ENCODE measurements at places on chromosomes 6 and 20. TPM values are rescaled to one million over a fixed set of nuclear protein-coding genes. Genes with fewer than 3 reads are reported as not detected.
A peak's percentile ranks its signal among the peaks of the same experiment; 100 is the strongest.

DNA sequence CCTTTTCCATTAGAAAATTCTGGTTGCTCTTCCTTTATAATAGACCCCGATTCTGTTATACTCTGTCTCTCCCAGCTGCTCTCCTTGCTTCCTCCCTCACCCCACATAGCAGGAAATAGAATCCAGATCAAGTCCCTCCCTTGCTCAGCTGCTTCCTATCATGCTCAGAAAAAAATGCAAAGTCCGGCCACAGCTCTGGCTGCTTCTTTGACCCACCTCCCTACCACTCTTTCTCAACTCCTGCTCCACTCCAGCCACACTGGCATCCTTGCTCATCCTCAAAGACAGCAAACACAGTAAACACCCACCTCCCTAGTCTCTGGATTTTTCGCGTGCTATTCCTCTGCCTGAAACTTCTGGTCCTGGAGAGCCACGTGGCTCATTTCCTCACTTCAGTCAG lies 9.1 kb upstream of the SLC22A16 start:
- DNase-seq: no peak
- no peaks in the 10 kb centered on the region for H3K36me3 ChIP-seq
- H3K27me3 ChIP-seq: no peaks in the 10 kb centered on the region

DNA sequence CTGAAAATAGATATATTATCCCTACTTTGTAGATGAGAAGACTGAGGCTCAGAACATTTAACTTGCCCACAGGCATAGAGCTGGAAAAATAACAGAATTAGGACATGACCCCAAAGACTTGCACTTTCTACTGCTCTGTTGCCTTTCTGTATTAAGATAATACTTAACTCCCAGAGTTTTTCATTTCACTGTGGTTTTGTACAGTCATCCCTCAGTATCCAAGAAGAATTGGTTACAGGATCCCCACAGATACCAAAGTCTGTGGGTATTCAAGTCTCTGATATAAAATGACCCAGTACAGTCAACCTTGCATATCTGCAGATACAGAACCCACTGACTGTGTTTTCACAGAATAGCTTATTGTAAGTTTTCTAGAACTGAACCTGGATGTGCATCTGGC lies 16.8 kb downstream of the MRS2 start:
- H3K4me1 ChIP-seq: no peaks in the 10 kb centered on the region
- DNase-seq: no peak
- no peaks in the 10 kb centered on the region for H3K27me3 ChIP-seq
- H3K4me3 ChIP-seq: no peak overlapping the region
- peaks cover 49% of the 10 kb centered on the region for H3K36me3 ChIP-seq

DNA sequence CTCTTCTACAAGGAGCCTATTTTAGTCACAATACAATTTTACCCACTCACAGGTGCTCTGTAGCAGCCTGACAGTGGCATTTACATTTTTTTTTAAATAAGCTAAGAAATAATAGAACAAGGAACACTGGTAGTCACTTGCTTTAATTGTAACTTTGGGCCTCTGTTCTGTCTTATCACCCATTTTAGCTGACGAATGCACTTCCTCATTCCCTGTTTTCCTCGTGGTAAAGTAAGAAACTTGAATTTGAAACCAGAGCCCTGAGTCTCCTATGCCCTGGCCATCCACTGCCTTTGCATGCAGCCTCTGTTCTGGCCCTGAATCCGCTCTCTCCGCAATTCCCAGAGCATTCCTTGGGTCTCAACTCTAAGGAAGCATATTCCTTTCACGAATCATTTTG lies 550.6 kb downstream of the PTPRT start:
- no peaks in the 10 kb centered on the region for H3K4me1 ChIP-seq
- no peak overlapping the region for H3K27ac ChIP-seq

- H3K36me3 ChIP-seq: no peaks in the 10 kb centered on the region
- H3K4me3 ChIP-seq: no peak overlapping the region
- no peak for DNase-seq
- no peaks in the 10 kb centered on the region for H3K4me1 ChIP-seq
- H3K27me3 ChIP-seq: peaks cover 28% of the 10 kb centered on the region
Observed at GRCh38 chr20:46803123-46804020, 91.3 kb upstream of the EYA2 start.

DNA sequence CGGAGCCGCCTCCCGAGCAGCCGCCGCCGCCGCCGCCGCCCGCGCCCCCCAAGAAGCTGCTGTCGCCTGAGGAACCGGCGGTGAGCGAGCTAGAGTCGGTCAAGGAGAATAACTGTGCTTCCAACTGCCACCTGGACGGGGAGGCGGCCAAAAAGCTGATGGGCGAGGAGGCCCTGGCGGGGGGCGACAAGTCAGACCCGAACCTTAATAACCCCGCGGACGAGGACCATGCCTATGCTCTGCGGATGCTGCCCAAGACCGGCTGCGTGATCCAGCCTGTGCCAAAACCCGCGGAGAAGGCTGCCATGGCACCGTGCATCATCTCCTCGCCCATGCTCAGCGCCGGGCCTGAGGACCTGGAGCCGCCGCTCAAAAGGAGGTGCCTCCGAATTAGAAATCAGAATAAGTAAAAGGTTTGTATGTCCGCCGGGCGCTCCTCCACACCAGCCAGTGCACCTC lies 145.2 kb downstream of the SOBP start:
- no peaks in the 10 kb centered on the region for H3K4me1 ChIP-seq
- no peaks in the 10 kb centered on the region for H3K36me3 ChIP-seq
- H3K4me3 ChIP-seq: no peak overlapping the region
- H3K27me3 ChIP-seq: no peaks in the 10 kb centered on the region

DNA sequence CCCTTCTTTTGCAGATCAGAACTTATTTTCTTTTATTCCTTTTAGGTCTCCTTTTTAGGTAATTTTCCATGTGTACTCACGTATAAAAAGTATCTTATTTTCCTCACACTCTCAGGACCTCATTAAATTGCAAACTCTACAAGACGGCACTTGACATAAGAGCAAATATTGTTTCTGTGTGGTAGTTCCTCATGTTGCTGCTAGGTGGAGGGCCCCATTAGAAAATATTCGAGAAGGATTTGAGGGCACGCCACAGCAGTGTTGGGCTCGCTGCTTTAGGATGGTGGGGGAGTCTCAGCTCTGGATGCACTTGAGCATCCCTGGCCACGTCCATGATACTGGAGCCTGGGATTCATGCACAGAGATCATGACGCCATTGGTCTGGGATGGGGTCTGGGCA lies 64.9 kb upstream of the ZFP64 start:
- no peaks in the 10 kb centered on the region for H3K36me3 ChIP-seq
- DNase-seq: no peak
- no peaks in the 10 kb centered on the region for H3K4me1 ChIP-seq
- H3K27me3 ChIP-seq: peaks cover 95% of the 10 kb centered on the region

DNA sequence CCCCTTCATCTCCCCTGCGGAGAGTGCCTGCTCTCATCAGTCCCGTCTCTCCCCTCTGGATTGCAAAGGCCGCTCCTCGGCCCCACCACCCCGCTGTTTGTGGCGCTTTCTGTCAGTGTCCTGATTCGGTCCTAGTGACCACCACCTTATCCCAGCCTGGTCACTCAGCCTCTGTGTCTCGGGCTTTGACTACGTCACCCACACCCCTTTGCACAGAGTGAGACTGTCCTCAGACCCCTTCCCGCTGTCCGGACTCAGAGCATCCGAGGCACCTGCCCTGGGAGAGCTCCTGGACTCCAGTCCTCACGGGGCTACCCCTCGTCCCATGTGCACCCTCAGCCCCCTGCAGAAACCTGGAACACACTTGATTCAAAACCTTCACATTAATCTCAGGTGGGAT lies 380.2 kb downstream of the TAF4 start:
- no peak overlapping the region for H3K4me3 ChIP-seq
- H3K4me1 ChIP-seq: no peaks in the 10 kb centered on the region
- H3K27ac ChIP-seq: no peak overlapping the region
- H3K27me3 ChIP-seq: peaks cover 94% of the 10 kb centered on the region

DNA sequence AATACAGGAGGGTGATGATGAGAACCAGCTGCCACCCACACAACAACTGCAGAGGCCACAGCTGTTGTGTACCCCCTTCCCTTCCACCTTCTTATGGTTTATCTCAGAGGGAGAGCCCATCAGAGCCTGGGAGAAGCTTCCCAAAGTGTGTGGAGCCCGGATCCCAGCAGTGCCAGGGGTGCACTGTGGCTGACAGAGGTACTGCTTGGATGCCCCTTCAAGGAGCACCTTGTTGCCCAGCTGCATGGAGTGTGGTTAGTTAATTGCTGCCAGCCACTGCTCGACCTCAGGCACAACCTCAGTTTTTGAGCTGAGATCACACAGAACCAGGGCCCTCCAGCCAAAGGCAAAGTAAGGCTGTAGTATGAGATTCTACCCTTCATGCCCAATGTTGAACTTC lies 13.0 kb downstream of the PI3 start:
- H3K4me3 ChIP-seq: no peak overlapping the region
- no peak for DNase-seq
- no peak overlapping the region for H3K27ac ChIP-seq

DNA sequence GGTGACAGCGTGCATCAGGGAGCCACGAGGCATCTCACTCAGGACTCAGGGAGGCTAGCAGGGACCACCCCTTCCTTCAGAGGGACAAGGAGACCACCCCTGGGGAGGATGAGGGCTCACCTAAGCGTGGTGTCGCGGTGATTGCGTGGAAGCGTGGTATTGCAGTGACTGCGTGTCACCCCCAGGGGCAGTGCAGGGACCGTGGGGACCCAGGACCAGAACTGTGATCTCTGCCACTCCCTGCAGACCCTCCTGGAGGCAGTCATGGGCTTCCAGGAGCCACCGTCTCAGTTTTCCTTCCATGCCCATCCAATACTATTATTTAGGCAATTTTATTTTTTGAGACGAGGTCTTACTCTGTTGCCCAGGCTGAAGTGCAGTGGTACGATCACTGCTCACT lies 147.1 kb downstream of the TAF4 start:
- no peak for DNase-seq
- no peak overlapping the region for H3K27ac ChIP-seq
- H3K27me3 ChIP-seq: peaks cover 70% of the 10 kb centered on the region
- H3K4me1 ChIP-seq: no peaks in the 10 kb centered on the region
- no peaks in the 10 kb centered on the region for H3K36me3 ChIP-seq

DNA sequence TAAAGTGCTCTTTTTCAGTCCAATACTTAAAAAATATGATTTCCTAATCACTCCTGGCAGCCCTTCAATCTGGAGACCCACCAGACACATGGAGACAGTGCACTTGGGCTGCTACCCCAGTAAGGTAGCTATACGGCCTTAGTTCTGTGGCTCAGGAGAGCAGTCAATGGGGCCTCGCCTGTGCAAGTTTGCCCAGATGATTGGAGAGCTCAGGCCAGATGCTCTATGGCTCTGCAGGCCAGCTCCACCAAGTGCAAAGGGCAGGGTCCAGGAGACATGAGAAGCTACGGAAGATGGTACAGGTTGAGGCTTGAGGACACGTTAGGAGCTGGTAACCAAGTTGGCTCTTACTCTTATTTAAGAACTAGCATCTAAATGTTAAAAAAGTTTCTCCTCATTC lies 30.7 kb downstream of the STK38 start:
- H3K36me3 ChIP-seq: peaks cover 34% of the 10 kb centered on the region
- peaks cover 5% of the 10 kb centered on the region for H3K4me1 ChIP-seq
- H3K4me3 ChIP-seq: no peak overlapping the region
- no peaks in the 10 kb centered on the region for H3K27me3 ChIP-seq
- no peak for DNase-seq

- peak; percentile 53 for DNase-seq
- H3K4me3 ChIP-seq: no peak overlapping the region
- H3K27ac ChIP-seq: no peak overlapping the region
- H3K36me3 ChIP-seq: no peaks in the 10 kb centered on the region
- peaks cover 7% of the 10 kb centered on the region for H3K27me3 ChIP-seq
Observed at GRCh38 chr6:41370488-41371111, 35.2 kb downstream of the NCR2 start.

- H3K27me3 ChIP-seq: no peaks in the 10 kb centered on the region
- H3K4me1 ChIP-seq: peaks cover 13% of the 10 kb centered on the region
- H3K36me3 ChIP-seq: 0 out of 2 replicates have a peak, but pooled peaks cover 3% of the 10 kb centered on the region
- no peak overlapping the region for H3K27ac ChIP-seq
- peak; percentile 32 for DNase-seq
- H3K4me3 ChIP-seq: no peak overlapping the region
Observed at GRCh38 chr20:35821807-35822242, 50.0 kb downstream of the PHF20 start.

DNA sequence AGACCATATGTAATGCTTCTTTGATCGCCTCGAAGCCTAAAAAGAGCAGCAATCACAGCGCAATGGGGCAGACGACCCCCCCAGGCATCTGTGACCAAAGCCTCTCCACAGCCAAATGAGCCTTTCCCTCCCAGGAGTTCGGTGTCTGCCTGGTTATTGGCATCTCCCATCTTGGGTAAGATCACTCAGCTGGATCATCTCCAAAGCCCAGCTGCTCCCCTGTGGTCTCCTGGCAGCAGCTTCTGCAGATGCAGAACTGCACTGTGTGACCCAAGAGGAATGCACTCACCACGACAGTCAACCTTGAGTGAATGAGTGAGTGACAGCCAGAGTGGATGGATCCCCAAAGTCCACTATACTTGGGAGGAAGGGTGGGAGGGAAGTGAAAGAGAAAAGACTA lies 44.8 kb upstream of the IYD start:
- peaks cover 13% of the 10 kb centered on the region for H3K4me1 ChIP-seq
- no peaks in the 10 kb centered on the region for H3K36me3 ChIP-seq
- no peak overlapping the region for H3K4me3 ChIP-seq
- no peak for DNase-seq

DNA sequence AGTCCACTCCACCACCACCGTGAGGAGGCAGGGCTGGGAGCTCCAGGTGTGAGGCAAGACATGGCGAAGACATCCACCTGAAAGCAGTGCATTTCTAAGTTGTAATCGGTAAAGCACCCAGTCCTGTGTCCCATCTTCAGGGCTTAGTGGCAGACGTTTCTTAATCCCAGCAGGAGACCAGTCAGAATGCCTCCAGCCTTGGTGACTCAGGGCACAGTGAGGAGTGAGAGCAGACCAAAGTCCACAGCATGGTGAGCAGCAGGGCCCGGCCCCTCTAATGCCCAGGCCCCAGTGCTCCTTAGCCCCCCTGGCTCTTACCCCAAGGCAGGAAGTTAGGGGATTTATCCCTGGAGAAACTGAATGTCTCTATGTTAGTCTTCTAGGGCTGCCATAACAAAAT lies 183.9 kb downstream of the SYNDIG1 start:
- H3K4me1 ChIP-seq: peaks cover 47% of the 10 kb centered on the region
- H3K27me3 ChIP-seq: no peaks in the 10 kb centered on the region
- no peak overlapping the region for H3K4me3 ChIP-seq

- H3K27ac ChIP-seq: no peak overlapping the region
- no peak for DNase-seq
- no peaks in the 10 kb centered on the region for H3K36me3 ChIP-seq
- H3K4me3 ChIP-seq: no peak overlapping the region
- no peaks in the 10 kb centered on the region for H3K4me1 ChIP-seq
Observed at GRCh38 chr6:27861861-27862260, 50.3 kb downstream of the OR2B2 start.

The WFDC10A gene
- total RNA-seq: not detected

The TLDC2 gene
- not detected for total RNA-seq

The PGBD1 gene
- total RNA-seq: 3.9 TPM

The GOPC gene
- 14.1 TPM for total RNA-seq

The EDN3 gene
- not detected for total RNA-seq

The POLR1C gene
- total RNA-seq: 41.4 TPM

The PHACTR3 gene
- 0.50 TPM for total RNA-seq

The SCRT2 gene
- not detected for total RNA-seq

Data from PC-9 (cell line).